ENCODE measurements at places on chromosomes 4 and X.
A peak's percentile ranks its signal among the peaks of the same experiment; 100 is the strongest.

- no peak for DNase-seq
- no peak overlapping the region for H3K27ac ChIP-seq
- no peaks in the 10 kb centered on the region for H3K4me1 ChIP-seq
- H3K27me3 ChIP-seq: no peaks in the 10 kb centered on the region
Observed at GRCh38 chr4:34280131-34280530, 1964.2 kb downstream of the ARAP2 start.

- no peak overlapping the region for H3K27ac ChIP-seq
- DNase-seq: no peak
- H3K36me3 ChIP-seq: no peaks in the 10 kb centered on the region
- H3K27me3 ChIP-seq: no peaks in the 10 kb centered on the region
- no peak overlapping the region for H3K4me3 ChIP-seq
- H3K4me1 ChIP-seq: no peaks in the 10 kb centered on the region
Observed at GRCh38 chrX:30283456-30284200, 25.6 kb downstream of the NR0B1 start.

DNA sequence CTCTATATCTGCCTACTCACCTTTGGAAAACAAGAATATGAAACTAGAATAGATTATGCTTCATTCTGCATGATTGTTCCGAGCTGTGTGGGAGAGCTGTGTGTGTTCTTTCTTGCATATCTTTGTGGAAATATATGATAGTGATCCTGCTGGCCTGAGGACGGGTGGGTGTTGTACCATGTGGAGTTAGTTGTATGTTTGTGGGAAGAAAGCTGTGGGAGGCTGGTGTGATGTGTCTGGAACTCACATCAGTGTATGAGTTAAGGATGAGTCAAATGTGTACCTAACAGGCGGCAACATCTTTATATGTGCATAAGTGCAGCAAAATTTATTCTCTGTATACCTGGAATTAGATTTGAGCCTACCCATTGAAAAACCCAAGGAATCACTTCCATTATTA lies 208.1 kb upstream of the ADGRL3 start:
- H3K27me3 ChIP-seq: no peaks in the 10 kb centered on the region
- no peaks in the 10 kb centered on the region for H3K4me1 ChIP-seq
- H3K27ac ChIP-seq: no peak overlapping the region
- no peak for DNase-seq
- H3K4me3 ChIP-seq: no peak overlapping the region
- H3K36me3 ChIP-seq: no peaks in the 10 kb centered on the region

GRCh38 chr4:185394568-185395237 lies 1.0 kb downstream of the LRP2BP start:
- H3K4me1 ChIP-seq: peaks cover 11% of the 10 kb centered on the region
- H3K27ac ChIP-seq: peak overlapping the region; percentile 97
- no peak for DNase-seq

DNA sequence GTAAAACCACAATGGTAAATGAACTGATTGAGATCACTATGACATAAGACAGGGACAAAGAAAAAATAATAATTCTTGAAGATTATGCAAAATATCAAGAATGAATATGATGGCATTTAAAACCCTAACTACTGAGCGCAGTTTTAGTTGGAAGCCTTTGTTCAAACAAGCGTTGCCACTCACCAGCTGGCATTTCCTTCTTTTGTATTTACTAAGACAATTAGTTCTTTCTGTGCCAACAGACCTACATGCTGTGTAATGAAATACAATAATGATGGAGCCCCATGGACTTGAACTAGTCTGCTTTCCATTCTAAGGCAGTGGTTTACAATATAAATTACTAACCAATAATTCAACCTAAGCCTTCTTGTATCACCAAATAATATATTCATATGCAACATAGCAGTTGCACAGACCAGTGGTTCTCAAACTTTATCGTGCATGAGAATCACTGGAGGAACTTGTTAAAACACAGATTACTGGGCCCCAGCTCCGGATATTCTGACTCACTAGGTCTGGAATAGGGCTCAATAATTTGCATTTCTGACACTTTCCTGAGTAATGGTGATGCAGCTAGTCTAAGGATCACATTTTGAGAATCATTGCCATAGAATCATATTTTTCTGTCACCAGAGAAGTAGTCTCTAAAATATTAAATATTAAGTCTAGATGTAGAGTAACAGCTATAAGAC lies 196.4 kb upstream of the MAGEB18 start:
- H3K27me3 ChIP-seq: no peaks in the 10 kb centered on the region
- no peak overlapping the region for H3K27ac ChIP-seq
- H3K4me1 ChIP-seq: no peaks in the 10 kb centered on the region
- H3K4me3 ChIP-seq: no peak overlapping the region
- no peak for DNase-seq
